ENCODE measurements at places on chromosomes 11 and 22.

- no peak for DNase-seq
These were observed 122.0 kb upstream of the ZC3H12C start for GRCh38 chr11:109971184-109971523.

- DNase-seq = no peak
These were observed 223.8 kb downstream of the BLID start for GRCh38 chr11:121892131-121892681.

DNA sequence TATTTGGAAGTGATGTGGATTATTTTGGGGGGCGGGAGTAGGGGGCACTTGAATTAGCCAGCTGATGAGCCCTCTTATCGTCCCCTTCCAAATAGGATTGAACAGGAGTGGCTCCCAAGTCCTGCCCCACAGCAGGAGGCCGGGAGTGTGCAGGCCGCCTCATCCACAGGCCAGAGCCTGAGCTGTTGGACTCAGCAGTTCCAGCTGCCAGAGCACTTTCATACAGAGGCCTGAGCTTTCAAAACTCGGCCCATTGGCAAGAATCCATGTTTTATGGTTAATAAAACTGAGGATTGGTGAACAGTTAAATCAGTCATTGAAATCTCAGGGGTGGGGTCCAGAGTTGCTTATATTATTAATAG, 9.6 kb downstream of the FAM118A start:
- DNase-seq = no peak

DNA sequence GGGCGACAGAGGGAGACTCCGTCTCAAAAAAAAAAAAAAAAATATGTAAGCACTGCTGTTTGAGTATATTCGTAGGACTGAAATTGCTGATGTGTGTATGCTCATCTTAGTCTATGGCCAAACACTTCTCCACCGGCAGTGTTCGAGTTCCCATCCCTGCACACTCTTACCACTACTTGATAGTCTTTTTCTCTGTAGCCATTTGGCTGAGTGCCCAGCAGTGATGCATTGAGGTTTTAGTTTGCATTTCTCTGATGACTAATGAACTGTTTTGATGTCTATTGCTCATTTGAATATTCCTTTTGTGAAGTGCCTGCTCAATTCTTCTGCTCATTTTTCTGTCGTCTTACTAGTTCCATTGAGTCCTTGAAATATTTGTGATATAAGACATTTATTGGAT, 1.9 kb downstream of the TIRAP start:
- peak; percentile 50 for DNase-seq

Measured in stimulated activated CD8-positive, alpha-beta memory T cell treated with anti-CD3 and anti-CD28 coated beads, Interleukin-15, amount 100 ng/mL, for 24 hours (primary cell).